D721Med (cell line): ENCODE measurements at places on chromosomes 13 and 19.

DNA sequence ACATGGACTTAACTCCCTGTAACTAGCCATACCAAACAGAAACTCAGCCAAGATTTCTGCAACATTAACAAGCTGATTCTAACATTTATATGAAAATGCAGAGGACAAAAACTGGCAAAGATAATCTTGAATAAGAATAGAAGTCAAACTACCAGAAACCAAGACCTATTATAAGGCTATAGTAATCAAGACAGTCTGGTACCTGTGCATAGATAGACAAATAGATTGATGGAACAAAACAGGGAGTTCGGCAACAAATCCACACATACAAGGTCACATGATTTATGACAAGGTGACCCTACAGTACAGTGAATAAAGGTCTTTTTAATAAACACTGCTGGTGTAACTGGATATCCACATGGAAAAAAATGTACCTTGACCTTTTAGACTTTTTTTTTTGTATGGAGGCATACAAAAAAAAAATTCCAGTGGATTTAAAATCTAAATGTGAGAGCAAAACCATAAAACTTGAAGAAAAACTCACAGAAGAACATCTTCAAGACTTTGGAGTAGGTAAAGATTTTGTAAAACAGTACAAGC is 2.9 kb upstream of the RFC3 start:
- DNase-seq: no peak

- DNase-seq: no peak
Measured at GRCh38 chr13:98325724-98326123, 148.7 kb upstream of the RNF113B start.

- no peak for DNase-seq
Measured at GRCh38 chr13:72959643-72960042, 99.2 kb upstream of the KLF5 start.

GRCh38 chr19:9808855-9809824 is 9.7 kb downstream of the FBXL12 start:
- no peak for DNase-seq

DNA sequence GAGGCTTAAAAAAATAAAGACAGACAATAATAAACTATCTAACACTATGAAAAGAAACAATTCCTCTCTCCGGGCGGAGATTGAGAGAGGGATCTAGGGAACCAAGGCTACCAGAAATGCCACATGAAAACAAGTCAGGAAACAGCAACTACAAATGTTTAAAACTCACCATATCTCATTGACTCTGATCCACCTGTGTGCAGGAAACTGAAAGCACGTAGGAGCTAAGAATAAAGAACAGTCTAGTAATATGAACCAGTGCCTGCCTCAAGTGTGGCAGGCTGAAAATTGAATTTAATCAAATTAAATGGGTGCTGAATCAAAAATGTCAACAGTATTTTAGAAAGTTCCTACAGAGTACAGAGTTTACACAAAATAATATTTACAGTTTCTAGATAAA is 1701.0 kb downstream of the SLITRK5 start:
- no peak for DNase-seq
